ENCODE measurements at places on chromosomes 1 and 21.

GRCh38 chr1:87129038-87129437 is 199.6 kb upstream of the LMO4 start:
- peaks cover 19% of the 10 kb centered on the region for H3K4me1 ChIP-seq
- no peak for DNase-seq
- no peak overlapping the region for H3K4me3 ChIP-seq
- no peaks in the 10 kb centered on the region for H3K27me3 ChIP-seq

DNA sequence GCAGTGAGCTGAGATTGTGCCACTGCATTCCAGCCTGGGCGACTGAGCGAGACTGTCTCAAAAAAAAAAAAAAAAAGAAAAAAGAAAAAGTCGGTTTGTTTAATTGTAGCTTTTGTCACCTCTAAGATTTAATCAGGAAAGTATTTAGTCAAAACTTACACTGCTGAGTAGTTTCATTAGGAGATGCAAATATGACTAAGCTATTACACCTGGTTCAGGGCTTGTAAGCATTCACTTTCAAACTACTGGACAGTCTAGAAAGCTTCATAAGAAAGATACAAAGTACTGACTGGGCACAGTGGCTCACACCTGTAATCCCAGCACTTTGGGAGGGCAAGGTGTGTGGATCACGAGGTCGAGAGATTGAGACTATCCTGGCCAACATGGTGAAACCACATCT is 75.9 kb upstream of the CACYBP start:
- H3K36me3 ChIP-seq, result peaks cover 3% of the 10 kb centered on the region
- H3K27ac ChIP-seq, result no peak overlapping the region
- H3K4me1 ChIP-seq, result peaks cover 11% of the 10 kb centered on the region
- no peak overlapping the region for H3K4me3 ChIP-seq
- no peaks in the 10 kb centered on the region for H3K27me3 ChIP-seq

DNA sequence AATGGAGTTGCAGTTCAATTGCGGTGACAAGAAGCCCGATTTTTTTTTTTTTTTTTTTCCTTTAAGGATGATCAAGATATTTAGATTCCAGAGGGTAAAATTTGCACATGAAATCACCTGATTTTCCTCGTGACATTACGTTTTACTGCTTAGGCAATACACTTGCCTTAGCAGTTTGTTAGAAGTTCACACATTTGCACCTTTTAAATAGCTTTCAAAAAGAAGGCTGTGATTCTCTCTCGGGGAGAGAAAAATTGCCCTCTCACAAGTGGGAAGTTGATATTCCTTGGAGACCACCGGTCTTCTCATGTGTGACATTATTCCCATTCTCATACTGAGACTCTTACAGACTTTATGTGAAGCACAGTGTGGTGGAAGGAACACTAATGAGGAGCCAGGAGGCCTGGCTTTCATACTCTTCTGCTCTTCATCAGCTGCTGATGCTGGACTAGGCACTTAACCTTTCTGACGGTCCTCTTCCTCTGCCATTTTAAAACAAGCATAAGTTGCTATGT is 69.8 kb upstream of the HSPA13 start:
- H3K4me1 ChIP-seq, result no peaks in the 10 kb centered on the region
- no peak for DNase-seq
- H3K27me3 ChIP-seq, result no peaks in the 10 kb centered on the region
- H3K36me3 ChIP-seq, result no peaks in the 10 kb centered on the region
- no peak overlapping the region for H3K4me3 ChIP-seq
- H3K27ac ChIP-seq, result no peak overlapping the region

GRCh38 chr1:65872301-65872700 is 79.6 kb downstream of the PDE4B start:
- H3K4me1 ChIP-seq, result no peaks in the 10 kb centered on the region
- no peak overlapping the region for H3K4me3 ChIP-seq
- DNase-seq, result no peak
- H3K27ac ChIP-seq, result no peak overlapping the region
- no peaks in the 10 kb centered on the region for H3K36me3 ChIP-seq

DNA sequence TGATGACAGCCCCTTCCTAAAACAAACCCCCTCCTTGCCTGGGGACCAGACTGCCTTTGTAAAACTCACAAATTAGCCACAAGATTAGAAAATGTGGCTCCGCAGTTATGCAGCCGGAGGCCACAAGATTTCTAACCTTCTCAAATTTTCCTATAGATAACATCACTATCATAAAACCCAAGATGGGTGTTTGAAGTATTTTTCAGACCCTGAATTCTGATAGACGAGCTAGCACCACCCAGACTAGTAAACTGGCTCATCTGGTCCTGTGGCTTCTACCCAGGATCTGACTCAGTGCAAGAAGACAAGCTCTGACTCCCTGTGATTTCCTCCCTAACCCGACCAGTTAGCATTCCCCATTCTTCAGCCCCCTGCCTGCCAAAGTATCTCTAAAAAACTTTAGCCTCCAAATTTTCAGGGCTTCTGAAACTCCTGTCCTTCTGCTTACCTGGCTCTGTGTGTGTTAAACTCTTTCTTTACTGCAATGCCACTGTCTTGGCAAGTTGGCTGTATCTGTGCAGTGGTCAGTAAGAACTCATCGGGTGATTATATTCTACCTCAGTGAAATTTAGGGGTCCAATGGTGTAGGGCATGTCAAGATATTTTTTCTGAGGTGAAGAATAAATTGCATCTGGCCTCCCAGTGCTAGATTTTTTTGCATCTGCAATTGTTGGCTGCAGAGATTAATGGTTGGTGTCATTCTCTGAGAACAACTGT is 102.1 kb downstream of the S1PR1 start:
- no peak for DNase-seq
- peaks cover 4% of the 10 kb centered on the region for H3K36me3 ChIP-seq
- no peak overlapping the region for H3K27ac ChIP-seq
- H3K4me3 ChIP-seq, result no peak overlapping the region
- H3K4me1 ChIP-seq, result no peaks in the 10 kb centered on the region

- no peaks in the 10 kb centered on the region for H3K36me3 ChIP-seq
- no peak overlapping the region for H3K4me3 ChIP-seq
- no peak for DNase-seq
- H3K27ac ChIP-seq, result no peak overlapping the region
Observed at GRCh38 chr1:221778535-221779142, 36.8 kb upstream of the DUSP10 start.

DNA sequence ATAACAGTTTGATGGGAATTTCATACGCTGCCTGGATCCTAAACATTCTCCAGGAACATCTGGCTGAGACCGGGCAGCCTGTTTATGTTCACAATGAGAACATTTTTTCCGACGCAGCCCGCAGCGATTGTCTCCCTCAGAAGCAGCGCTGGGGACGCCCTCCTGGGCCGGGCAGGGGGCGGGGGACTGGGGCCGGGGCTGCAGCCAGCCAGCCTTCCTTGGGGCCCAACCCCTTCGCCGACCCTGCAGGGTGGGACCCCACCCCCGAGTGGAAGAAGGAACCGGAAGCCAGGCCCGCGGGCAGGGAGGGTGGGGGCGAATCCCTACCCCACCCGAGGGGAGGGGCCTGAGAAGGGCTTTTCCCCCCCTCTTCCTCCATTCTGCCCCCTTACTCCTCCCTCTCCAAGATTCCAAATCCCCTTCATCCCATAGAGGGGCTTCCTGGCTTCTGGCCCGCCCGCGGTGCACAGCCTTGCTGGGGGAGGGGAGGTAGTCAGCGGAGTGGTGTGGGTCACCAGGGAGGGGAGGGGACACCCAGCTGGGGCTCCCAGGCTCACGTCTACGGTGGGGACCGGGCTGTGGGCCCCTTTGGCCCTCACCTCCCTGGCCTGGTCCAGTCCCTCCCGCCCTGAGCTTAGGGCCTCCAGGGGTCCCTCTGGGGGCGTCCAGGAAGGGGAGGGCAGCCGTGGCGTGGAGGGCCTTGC is 60.6 kb downstream of the WNT9A start:
- DNase-seq, result no peak
- peaks cover 4% of the 10 kb centered on the region for H3K27me3 ChIP-seq
- H3K36me3 ChIP-seq, result no peaks in the 10 kb centered on the region

- peaks cover 49% of the 10 kb centered on the region for H3K27me3 ChIP-seq
- no peaks in the 10 kb centered on the region for H3K36me3 ChIP-seq
- H3K4me1 ChIP-seq, result no peaks in the 10 kb centered on the region
Observed at GRCh38 chr1:112004076-112004475, 14.6 kb upstream of the KCND3 start.

- H3K27me3 ChIP-seq, result no peaks in the 10 kb centered on the region
Observed at GRCh38 chr1:167492481-167492910, 25.8 kb downstream of the CD247 start.

GRCh38 chr1:29633771-29634170 is 397.4 kb downstream of the PTPRU start:
- no peak overlapping the region for H3K27ac ChIP-seq
- H3K36me3 ChIP-seq, result no peaks in the 10 kb centered on the region
- no peaks in the 10 kb centered on the region for H3K4me1 ChIP-seq
- H3K4me3 ChIP-seq, result no peak overlapping the region
- DNase-seq, result no peak

DNA sequence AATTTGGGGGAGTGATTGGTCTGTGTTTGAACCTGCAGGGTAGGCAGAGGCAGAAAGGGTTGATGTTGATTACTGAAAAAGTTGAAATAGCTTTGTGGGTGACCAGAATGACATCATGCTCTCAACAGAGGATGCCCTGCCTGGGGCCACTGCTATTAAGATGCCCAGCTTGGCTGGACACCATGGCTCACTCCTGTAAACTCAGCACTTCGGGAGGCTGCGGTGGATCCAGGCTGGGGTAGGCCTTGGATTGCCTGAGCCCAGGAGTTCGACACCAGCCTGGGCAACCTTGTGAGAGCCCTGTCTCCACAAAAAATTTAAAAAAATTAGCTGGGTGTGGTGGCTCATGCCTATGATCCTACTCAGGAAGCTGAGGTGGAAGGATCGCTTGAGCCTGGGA is 42.8 kb upstream of the CACNA1E start:
- no peak overlapping the region for H3K27ac ChIP-seq
- no peaks in the 10 kb centered on the region for H3K4me1 ChIP-seq
- peaks cover 26% of the 10 kb centered on the region for H3K27me3 ChIP-seq
- no peak for DNase-seq
- no peak overlapping the region for H3K4me3 ChIP-seq
- H3K36me3 ChIP-seq, result no peaks in the 10 kb centered on the region

DNA sequence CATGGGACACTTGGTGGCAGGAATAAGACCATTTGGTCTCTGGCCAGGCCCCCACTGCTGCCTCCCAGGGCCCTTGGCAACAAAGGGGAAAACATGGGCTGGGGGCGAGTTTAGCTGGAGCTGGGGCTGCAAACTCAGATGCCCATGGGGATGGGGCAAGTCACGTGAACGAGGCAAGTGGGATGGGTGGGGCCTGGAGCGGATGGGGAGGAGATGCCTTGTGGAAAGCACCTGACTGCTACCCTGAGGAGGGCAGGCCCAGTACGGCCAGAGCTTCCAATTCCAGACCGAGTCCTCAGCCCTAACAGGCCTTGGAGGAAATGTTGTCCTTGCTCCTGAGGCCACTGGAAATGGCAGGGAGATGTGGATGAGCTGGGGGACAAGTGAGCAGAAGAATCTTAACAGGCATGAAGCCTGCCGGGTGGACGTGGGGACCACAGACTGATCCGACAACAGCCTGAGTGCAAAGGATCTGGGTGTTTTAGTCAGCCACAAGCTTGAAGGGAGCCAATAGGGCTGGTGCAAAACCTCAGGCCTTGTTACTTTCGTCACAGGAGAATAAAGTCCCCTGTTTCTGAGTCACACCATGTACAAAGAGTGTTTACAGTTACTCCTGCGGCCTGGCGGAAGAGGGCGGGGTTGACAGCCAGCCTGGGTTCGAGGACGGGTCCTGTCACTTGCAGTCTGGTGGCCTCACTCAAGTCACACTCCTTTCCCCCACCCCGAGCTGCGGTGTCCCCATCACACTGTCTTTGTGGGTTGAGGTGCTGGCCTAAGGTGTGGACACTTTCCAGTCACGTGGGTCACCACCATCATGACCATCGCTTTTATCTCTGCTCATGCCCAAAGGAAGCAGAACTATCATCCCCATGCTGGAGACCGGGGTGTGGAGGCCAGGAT is 19.1 kb downstream of the RUNX3 start:
- DNase-seq, result no peak
- peaks cover 23% of the 10 kb centered on the region for H3K4me1 ChIP-seq
- no peak overlapping the region for H3K4me3 ChIP-seq
- H3K27me3 ChIP-seq, result peaks cover 2% of the 10 kb centered on the region
- peaks cover 4% of the 10 kb centered on the region for H3K36me3 ChIP-seq

GRCh38 chr1:29749024-29749945 is 513.0 kb downstream of the PTPRU start:
- DNase-seq, result no peak
- H3K36me3 ChIP-seq, result no peaks in the 10 kb centered on the region
- no peak overlapping the region for H3K27ac ChIP-seq
- H3K4me1 ChIP-seq, result no peaks in the 10 kb centered on the region

DNA sequence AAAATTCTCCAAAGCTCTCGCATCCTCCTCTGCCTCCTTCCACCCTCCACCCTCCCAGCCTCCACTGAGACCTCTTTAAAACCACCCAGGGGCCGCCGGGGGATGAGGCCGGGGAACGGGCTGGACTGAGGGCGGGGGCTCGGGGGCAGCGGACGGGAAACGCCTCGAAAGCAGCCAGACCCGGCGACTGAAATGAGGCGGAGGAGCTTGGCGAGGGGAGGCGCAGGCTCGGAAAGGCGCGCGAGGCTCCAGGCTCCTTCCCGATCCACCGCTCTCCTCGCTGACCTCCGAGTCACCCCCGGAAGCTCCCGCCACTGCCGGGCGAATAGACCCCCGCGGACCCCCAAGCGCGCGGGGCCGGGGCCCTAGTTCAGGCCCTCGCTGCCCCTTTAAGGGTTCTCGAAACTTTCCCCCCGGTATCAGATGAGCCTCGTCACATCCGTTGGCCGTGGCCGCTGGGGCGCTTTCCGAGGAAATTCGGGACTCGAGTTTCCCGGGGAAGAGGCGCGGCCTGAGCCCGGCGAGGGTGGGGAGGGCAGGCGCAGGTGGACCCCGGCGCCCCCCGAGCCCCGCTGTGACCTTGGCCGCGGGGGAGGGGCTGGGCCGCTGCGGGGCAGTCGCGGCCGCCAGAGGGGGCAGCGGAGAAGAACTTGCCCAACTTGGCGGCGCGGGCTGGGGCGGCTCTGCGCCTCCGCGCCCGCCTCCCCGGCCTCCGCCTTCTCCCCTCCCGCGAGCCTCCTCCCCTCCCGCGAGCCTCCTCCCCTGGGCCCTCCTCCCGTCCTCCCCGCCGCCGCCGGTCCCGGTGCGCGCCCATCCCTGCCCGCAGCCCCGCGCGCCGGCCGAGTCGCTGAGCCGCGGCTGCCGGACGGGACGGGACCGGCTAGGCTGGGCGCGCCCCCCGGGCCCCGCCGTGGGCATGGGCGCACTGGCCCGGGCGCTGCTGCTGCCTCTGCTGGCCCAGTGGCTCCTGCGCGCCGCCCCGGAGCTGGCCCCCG is at the start of gene BACE2:
Gene BACE2, plus strand, starts transcription at position 813 of the 995 bp plus-strand sequence. Its CDS starts 104 bp downstream, at position 917.
- H3K27me3 ChIP-seq, result peaks cover 40% of the 10 kb centered on the region
- peak; percentile 61 for DNase-seq
- peaks cover 39% of the 10 kb centered on the region for H3K4me1 ChIP-seq
- peak within 1 kb of the TSS; percentile 55 for H3K27ac ChIP-seq
- peak within 1 kb of the TSS; percentile 94 for H3K4me3 ChIP-seq
- no peaks in the 10 kb centered on the region for H3K36me3 ChIP-seq

DNA sequence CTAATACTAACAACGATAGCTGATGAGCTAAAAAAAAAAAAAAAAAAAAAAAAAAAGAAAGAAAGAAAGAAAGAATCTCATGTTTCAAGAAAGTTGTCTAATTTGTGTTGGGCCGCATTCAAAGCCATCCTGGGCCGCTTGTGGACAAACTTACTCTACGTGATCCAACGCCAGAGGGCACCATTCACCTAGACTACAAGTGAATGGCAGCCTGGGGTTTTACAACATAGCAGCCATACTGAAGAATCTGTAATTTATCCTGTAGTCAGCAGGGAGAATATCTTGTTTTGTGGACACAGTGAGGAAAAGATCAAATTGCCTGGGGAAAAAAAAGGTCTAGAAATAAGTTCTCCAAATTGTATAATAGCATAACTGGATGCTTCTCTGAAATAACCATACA is 47.0 kb downstream of the CYP2J2 start:
- H3K36me3 ChIP-seq, result peaks cover 3% of the 10 kb centered on the region
- no peak overlapping the region for H3K4me3 ChIP-seq
- H3K27me3 ChIP-seq, result no peaks in the 10 kb centered on the region
- H3K27ac ChIP-seq, result no peak overlapping the region
